ENCODE measurements at places on chromosomes 7 and 10.

DNA sequence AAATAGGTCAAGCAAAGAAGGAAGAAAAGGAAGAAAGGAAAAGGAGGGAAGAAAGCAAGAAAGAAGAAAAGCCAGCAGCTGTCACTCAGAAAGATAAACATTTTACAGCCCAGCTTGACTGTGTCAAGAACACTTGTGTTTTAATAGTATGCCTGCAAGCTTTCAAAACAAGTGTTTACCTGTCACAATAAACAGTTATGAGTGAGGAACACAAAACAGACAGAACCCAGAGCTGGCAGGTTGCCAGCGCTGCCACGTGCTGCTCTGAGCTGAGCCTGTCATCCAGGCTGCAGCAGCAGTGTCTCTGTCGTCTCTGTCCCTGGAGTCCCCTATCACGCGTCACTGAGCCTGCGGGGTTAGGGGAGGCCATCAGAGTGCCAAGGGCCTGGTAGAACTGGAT lies 827.6 kb upstream of the AUTS2 start:
- no peak for DNase-seq

DNA sequence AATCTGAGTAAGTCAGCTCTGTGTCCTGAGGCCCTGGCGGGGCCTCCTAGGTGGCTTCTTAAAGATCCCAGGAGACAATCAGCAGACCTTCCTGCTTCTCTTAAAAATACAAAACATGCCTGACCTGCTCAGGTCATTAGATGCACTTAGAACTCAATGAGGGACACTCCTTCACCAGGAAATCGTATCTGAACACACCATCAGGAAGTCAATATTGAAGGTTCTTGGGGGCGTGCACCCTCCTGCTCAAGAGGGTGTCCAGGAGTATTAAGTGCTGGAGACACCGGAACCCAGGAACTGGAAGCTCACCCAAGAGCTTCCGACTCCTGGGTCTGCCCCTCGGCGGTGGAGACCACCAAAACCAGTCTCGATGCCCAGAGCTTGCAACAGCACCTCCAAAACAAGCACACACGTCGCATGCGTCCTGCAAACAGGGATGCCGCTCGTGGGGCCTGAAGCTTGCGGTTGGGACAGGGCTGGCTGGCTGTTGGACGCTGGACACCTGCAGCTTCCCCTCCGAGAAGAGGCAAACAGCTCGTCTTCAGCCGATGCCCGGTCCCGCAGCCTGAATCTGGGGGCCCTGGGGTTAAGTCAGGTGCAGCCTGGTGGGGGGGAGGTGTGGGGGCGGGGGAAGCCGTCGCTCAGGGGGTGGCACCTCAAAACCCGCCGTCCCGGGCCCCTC lies 803 bp downstream of the RAPGEF5 start:
- DNase-seq: peak; percentile 1

GRCh38 chr7:108188724-108189123 lies 58.6 kb upstream of the LAMB4 start:
- DNase-seq: no peak

DNA sequence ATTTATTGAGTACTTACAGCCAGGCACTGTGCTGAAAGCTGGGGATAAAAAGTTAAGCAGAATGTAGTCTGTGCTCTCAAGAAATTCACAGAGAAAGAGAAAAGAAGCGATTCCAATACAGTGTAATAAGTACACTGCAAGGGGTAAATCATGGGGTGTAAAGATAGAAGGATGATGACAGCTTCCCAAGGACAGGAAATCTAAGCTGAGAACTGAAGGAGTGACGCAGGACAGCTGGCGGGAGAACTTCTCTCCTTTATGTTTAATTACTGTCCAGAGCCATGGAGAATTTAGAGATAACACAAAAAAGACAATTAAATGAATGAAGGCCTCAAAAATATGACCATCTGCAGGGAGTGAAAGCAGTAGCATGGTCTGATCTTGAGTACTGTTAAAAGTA lies 34.8 kb downstream of the C7orf33 start:
- DNase-seq: no peak

- no peak for DNase-seq
These were observed 3.7 kb downstream of the CFAP46 start for GRCh38 chr10:132938472-132939339.

GRCh38 chr7:126302639-126303038 lies 950.1 kb downstream of the GRM8 start:
- DNase-seq: no peak

- DNase-seq: peak; percentile 10
These were observed 58.3 kb downstream of the VCL start for GRCh38 chr10:74056050-74056818.

Data from MG63 (cell line).